ENCODE measurements at places on chromosomes 6 and 20.

GRCh38 chr6:48184648-48185047 is 73.7 kb upstream of the PTCHD4 start:
- peak; percentile 80 for DNase-seq

GRCh38 chr6:137819740-137820139 is 47.3 kb upstream of the TNFAIP3 start:
- no peak for DNase-seq

- no peak for DNase-seq
These were observed 18.0 kb downstream of the TUBB2A start for GRCh38 chr6:3139090-3139903.

DNA sequence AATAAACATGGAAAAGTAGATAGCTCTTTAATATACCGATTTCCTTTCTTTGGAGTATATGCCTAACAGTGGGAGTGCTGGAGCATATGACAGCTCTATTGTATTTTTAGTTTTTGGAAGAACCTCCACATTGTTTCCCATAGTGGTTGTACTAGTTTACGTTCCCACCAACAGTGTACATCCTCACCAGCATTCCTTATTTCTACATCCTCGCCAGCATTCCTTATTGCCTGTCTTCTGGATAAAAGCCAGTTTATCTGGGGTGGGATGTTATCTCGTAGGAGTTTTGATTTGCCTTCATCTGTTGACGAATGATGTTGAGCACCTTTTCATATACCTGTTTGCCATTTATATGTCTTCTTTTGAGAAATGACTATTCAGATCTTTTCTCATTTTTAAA is 2.6 kb downstream of the MICA start:
- no peak for DNase-seq

- DNase-seq = no peak
These were observed 2.3 kb downstream of the GNAS start for GRCh38 chr20:58854638-58855471.

DNA sequence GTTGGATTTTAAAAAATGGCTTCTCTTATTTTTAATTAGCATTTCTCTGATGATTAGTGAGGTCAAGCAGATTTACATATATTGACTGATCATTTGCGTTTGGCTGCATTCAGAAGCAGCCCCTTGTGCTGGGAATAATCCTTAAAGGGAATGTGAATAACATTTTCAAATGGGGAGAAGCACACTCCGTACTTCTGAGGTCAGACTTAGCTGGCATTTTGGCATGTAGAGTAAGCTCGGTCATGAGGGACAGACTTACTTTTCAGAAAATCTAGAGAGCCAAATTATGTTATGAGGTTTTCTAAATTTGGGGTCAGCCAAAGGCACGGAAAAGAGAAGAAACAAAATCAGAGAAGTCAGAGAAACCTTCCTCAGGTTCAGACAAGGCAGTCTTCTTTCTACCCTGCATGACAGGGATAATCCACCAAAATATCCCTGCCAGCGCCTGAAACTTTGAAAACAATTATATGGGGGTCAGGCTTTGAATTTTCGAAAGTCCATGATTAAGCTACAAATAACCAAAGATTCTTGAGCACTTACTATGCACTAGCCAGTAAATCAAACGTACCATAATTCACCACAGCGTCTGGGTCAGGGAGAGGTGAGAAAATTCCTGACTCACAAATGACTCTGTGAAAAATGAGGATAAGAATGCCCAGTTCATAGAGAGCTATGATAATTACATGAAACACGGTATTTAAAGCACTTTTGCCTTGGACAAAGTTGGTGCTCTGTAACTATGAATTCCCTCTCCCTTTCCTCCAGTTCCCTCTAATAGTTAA is 44.9 kb downstream of the ADAT2 start:
- DNase-seq = no peak

DNA sequence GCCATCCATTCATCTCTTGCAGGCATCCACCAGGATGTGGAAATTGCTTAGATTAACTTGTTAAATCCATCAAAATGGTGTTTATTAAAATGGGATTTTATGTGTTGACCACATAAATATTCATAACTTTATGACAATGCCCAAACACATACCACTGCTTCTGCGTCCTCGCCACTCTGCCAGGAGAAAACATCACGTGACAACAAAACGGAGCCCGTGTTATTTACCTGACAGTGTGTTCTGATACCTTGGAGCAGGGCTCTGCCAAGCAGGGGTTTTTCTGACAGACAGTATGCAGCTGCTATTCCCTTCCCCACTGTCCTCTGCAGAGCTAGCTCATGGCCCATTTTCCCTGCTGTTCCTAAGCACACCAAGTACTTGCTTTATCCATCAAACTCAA is 279.5 kb upstream of the CHD6 start:
- no peak for DNase-seq

DNA sequence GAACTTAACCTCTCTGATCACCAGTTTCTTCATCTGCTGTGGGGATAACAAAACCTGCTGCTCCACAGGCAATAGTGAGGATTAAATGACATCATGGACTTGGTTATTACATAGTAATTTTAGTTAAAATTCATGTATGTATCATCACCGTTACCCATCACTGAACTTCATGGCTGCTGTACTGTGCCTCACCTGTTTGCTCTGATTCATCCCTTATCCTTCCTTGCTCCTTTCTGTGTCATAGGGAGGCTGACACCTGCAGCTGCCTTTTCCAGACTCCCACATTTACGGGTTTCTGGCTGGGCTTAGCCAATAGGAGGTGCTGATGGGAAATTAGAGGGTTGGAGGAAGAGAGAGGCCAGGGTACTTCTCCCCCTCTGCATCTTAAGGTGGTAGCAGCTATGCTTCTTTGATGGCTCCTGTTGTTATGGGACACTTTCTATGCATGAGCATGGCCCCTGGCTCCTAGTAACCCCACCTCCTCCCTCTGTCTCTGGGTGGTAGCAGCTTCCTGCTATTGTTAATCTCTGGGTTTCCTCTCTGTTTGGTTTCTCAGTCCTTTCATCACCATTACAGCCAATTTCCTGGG is 332.1 kb downstream of the DHX35 start:
- DNase-seq = no peak

GRCh38 chr6:16130437-16130891 is 1.6 kb downstream of the MYLIP start:
- DNase-seq = no peak

- no peak for DNase-seq
These were observed 80.9 kb downstream of the COL12A1 start for GRCh38 chr6:75124983-75125382.

GRCh38 chr6:143701349-143702234 is 23.8 kb downstream of the PHACTR2 start:
- no peak for DNase-seq

- DNase-seq = no peak
These were observed 19.8 kb upstream of the KCNG1 start for GRCh38 chr20:51042657-51043247.

DNA sequence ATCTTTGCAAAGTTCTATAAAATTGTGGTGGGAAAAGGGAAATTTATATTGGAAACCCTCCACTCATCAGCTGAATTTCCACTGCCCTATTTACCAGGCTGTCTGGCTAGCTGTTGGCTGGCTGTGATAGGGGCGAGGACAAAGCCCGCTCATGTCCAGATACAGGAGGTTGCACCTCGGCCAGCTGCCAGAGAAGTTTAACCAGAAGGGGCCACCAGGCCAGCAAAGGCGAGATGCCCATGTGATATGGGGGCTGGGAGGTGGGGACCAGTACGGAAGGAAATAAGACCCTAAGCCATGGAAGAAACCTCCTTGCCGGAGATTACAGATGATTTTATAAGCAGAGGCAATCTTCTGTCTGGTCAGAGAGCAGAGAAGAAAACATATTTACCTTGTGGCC is 143.8 kb downstream of the FNDC1 start:
- DNase-seq = no peak

- DNase-seq = no peak
These were observed 26.9 kb upstream of the STXBP5 start for GRCh38 chr6:147177286-147177685.

- DNase-seq = no peak
These were observed 50.7 kb upstream of the TOX2 start for GRCh38 chr20:43863821-43864544.

DNA sequence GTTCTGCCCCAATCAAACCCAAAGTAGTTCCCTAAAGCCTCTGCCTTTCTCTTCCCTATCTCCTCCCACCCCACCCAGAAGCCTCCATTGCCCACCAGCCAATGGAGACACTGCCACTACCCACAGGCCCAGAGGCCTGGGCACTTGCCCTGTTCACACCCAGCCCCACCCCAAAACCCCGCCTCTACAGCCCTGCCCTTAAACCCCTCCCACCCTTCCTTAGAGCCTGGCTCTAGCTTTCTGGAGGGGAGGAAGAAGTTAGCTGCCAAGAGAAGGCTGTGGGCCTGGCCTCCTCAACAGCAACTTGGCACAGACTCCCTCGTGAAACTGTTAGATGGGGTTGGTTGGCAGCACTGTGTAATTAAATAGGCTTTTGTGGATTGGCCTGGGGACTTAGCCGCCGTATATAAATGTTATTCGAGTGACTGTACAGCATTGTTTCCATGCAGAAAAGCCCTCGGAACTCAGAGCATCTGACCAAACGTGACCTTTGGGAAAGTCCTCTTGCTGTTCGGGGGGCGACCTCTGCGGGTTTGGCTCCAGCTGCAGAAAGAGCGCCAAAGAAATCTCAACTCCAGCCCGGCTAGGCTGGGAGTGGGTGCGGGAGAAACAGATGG is 31.4 kb downstream of the COL11A2 start:
- no peak for DNase-seq

- no peak for DNase-seq
These were observed 154.6 kb upstream of the AFDN start for GRCh38 chr6:167671977-167672687.

DNA sequence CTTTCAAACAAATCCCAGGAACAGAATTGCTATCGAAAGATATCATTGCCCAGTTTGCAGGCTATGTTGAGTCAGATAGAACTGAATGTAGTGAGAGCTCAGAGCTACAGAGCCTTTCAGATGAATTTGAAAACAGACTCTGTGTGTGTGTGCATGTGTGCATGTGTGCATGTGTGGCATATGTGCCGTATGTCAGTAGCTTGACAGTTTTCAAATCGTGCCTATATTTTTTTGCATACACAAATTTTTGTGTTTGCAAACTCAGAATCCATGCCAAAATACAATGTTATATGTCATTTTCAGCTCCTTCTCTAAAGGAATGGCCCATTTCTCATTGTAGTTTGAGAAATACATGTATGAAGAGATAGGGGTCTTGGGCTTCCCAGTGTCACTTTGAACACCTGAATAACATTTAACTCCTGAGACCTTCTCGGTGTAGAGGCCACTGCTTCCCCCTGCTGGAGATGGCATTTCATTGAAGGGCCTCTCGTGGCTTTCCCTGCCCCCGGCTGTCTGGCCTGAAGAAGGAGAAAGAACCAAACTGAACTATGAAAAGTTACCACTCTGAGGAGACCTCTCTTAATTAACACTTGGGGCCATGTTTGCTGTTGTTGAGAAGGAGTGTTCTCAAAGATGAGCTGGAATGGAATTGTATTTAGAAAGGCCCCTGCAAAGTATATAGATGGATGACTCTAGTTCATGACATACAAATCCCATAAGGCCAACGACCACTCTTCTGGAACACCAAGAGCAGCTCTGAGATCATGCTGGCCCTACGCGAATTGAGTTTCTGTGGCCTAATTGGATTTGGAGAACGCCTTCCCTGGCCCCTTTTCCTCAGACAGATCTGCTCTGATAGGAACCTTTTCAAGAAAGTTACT is 58.7 kb downstream of the VAPB start:
- DNase-seq = no peak

DNA sequence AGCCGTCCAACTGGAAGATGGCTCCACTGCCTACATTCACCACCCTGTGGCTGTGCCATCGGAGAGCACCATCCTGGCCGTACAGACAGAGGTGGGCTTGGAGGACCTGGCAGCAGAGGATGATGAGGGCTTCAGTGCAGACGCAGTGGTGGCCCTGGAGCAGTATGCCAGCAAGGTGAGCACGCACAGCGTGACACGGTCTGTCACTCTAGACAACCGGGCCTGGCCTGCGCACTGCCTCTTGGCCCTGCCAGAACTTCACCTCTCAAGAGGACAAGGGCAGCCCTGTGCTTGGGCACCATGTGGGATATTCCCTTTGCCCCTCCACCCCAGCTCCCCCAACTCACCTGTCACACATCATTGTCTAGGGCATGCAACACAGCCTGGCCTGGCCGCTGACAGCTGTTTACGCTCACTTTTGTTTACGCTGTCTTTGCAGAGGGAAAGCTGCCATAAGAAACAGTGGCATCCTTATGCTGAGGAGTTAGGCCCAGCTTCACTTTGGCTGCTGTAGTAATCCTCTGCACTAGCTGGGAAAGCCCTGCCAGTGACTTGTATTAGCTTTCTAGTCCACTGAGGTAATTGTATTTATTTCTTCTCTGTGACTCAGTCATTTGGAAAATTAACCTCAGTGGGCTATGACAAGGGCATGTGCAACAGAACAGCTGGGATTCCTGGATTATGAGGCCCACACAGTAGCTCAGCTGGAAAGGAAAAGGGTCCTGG is 9.8 kb upstream of the DEF6 start:
- no peak for DNase-seq

- DNase-seq = no peak
These were observed 365.9 kb downstream of the MMUT start for GRCh38 chr6:49097116-49097515.

DNA sequence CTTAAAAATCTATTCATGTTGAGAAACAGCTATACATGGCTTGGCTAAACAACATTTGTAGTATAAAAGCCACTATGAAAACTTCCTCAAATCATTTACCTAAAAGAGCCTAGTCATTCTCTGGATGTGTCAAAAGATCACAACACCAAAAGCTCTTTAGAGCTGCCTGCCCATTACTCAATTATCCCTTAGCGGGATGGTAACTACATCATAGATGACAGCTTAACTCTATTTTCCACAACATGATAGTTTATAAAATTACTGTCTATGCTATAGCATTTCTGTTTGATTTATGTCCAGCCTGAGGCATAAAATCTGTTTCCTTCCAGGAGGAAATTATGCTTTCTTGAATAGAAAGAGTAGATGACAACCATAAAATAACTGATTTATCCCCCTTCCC is 777.6 kb upstream of the HS3ST5 start:
- no peak for DNase-seq

DNA sequence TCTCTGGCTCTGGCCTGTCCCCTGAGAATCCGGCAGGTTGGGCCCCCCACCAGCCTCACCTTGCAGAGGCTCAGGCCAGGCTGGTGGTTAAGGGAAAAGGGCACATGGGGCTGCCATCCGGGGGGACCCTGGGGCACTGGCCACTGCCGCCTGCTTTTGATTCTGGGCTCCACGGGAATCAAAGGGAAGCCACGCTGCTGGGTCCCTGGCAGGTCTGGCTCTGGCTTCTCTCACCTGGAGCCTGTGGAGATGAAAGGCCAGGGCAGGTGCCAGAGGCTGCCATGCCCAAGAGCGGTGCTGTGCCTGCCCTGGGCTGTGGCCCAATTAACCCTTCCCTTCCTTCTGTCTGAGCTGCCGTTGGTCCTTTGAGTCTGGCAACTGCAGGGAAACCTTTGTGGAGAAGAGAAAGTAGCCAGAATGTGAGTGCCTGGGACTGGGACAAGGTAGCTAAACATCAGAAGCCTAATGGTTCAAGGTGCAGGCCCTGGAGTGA is 9.4 kb upstream of the CDH22 start:
- no peak for DNase-seq
